IPS-NIHi11 (cell line): ENCODE measurements at places on chromosomes 1 and 21.
A peak's percentile ranks its signal among the peaks of the same experiment; 100 is the strongest.

GRCh38 chr1:174940646-174941175 is 59.0 kb upstream of the CACYBP start:
- DNase-seq, result no peak

GRCh38 chr1:163046071-163046470 is 23.1 kb upstream of the RGS4 start:
- no peak for DNase-seq

- no peak for DNase-seq
Measured at GRCh38 chr1:25116832-25117231, 115.5 kb downstream of the SYF2 start.

- no peak for DNase-seq
Measured at GRCh38 chr21:42617486-42617885, 35.9 kb upstream of the PDE9A start.

DNA sequence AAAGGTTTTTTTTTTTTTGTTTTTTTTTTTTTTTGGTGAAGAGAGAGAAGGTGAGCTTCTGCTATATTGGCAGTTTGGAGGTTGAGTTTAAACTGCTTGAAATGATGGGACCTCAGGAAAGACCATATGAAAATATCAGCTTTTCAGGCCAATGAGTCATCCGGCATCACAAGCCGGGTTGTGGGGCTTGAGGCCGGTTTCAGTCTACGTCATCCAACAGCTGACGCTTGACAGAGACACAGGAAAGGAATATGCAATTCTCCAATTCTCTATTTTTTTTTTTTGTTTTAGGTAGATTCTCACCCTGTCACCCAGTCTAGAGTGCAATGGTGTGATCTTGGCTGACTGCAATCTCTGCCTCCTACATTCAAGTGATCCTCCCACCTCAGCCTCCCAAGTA is 52.4 kb downstream of the KCNJ6 start:
- no peak for DNase-seq

GRCh38 chr1:42381280-42381673 is 685 bp downstream of the RIMKLA start:
- DNase-seq, result no peak

- no peak for DNase-seq
Measured at GRCh38 chr21:26127918-26128317, 42.7 kb downstream of the APP start.

DNA sequence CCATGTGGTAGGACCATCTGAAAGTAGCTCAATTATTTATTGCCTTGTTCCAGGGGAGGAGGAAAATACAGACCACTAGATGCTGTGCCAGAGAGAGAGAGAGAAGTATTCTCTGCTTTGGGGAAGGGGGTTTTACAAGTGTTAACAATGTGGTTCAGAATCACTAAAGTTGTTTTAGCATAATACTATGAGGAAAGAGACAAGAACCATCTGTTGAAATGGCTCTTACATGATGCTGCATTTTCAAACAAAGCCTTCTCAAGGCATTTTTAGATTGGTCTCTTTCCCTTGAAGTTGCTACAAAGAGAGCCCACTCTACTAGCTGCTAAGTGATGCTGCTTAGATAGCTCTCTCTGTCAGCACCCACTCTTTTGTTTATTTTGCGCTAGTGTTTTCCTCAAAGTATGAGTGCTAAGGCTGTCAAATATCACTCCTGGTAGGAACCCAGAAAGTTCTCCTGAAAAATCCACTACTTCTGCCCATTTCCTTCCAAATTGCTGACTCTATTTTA is 255.1 kb downstream of the NFIA start:
- DNase-seq, result no peak

DNA sequence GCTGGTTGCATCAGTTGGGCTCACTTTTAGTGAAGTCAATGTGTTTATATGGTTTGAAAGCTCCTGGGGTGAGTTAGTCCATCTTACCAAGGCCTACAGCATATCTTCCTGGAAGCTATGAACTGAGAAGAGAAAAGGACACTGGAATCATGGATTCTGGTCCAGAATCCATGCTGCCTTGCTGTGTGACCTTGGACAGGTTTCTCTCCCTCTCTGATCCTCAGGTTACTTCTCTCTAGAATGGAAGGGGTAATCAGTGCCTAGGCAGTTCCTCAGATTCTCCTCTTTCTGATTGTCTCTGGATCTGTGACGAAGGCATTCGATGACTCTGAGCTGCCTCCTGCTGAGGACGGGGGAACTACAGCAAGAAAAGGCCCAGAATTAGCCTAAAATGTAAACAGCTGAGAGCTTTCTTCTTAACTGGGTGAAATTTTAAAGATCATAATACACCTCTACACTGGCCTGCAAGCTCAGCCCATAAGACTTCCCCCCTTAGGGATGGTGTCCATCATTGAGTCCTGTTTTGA is 425.0 kb upstream of the VAMP3 start:
- DNase-seq, result peak; percentile 36

- no peak for DNase-seq
Measured at GRCh38 chr1:157137408-157138219, 581 bp downstream of the ETV3 start.

DNA sequence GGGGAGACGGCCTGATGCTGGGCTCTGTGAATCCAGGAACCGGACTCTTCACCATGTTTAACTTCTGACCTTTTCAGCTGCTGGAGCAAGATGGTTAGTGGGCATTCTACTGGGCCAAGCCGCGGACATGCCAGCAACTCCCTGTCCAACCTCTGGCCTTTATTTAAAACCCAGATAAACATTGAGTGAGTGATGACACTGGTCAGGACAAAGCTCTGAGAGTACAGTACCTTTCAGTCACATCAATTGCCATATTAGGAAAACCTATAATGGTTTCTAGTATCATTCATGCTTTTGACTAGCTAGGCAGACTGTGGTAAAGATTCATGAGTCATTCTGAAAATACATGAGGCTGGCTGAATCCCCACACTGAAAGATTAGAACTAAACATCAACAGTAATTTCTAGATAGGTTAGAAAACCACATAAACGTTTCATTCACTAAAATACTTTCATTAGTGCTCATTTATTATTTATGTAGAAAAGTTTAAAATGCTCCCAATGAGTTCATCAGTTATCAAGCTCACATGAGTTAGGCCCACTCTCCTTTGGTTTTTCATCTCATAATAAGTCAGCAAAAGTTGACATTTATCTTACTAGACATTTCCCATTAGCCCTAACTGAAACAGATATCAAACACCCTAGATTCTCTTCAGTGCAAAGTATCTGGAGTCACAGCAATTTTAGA is 7.1 kb upstream of the ACTA1 start:
- no peak for DNase-seq

GRCh38 chr1:46130606-46131005 is 1.8 kb downstream of the PIK3R3 start:
- no peak for DNase-seq

DNA sequence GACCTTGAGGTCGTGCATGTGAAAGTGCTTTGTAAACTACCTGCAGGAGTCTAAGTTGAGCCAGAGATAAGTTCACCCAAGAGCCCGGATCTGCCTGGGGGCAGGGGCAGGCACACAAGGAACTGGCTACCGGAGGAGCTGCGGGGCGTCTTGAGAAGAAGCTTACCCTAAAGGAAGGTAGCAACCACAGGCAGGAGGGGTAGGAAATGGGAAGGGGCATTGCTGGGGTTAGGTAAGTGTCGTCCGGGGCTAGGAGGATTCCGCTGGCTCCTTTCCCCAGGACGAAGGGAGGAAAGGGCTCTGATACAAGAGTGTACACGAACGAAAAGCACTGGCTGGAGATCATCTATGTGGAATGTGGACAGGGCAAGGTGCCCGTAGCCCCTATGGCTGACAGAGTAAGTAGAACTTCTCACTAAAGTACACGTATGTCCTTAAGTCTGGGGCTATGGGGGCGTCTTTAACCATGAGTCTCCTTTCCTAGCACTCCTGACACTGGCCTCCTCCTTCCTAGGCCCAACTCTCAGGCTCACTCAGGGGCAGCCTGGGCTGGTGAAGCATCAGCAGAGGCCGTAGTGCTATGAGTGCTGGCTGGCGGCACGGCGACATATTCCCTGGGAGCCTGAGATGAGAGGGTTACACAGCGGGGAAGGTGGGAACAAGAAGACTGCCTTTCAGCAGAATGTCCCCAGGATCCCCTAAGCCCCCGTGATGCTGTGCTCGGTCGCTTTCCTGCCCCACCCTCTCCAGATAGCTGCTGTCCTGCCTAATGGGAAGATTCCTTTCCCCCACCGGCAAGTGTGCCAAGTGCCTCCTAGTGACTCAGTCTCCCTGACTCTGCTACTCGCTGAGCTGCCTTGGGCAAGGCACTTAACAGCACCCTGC is 9.1 kb upstream of the GALNT2 start:
- DNase-seq, result no peak

DNA sequence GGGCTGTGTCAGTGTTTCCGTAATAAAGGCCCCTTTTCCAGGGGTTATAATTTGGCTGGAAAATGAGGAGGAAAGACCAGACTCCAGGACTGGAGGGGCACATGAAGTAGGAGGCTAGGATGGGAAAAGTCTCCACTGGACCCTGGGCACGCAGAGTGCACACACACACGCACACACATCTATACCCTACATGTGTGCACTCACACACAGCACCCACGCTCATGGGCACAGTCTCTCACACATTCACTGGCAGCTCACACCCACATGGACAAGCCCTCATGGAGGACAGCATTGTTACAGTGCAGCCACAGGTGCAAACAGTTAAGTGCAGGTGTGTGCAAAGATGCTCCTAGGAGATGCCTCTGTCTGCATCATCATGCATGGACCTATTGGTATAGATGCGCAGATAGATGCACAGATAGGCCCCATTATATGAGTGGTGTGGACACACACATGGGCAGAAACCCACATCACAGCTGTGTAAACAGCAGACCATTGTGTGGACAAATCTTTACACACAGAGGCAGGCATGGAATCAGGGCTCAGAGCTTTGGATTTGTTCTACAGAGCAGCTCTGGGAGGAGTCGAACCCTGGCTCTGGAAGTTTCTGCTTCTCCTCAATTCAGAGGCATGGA is 9.1 kb upstream of the RUNX3 start:
- DNase-seq, result no peak

DNA sequence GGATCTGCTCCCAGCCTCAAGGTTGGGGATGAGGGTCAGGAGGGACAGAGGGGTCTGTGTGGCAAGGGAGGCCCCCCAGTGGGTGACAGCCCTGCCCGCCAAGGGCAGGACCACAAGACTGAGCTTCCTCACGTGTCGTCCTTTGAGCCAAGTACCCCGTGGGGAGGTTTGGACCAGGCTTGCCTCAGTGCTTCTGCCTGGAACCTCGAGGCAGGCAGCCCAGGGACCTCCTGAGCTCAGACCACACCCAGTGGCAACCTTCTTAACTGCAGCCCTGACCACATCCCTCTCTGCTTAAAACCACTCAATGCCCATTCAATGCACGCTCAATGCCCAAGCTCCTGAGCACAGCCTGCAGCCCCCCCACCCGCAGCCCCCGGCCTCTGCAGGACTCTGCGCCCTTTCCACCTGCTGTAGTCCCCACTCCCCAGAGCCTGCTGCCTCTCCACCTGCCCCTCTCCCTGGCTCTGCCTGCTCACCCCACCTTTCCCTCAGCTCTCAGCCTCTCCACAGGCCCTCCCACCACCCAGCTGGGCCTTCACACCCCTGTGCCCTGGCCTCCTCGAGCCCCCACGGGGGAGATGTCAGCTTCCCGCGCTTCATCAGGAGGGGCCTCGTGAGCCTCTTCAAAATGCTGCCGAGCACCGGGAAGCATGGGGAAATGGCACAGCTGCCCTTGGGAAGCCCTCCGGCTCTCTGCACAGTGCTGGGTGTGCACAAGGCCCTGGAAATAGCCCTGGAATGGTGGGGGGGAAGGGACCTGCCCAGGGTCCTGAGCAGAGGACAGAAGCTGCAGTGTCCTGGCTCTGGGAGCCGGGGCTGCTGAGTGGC is 129.3 kb upstream of the VAMP3 start:
- DNase-seq, result no peak

DNA sequence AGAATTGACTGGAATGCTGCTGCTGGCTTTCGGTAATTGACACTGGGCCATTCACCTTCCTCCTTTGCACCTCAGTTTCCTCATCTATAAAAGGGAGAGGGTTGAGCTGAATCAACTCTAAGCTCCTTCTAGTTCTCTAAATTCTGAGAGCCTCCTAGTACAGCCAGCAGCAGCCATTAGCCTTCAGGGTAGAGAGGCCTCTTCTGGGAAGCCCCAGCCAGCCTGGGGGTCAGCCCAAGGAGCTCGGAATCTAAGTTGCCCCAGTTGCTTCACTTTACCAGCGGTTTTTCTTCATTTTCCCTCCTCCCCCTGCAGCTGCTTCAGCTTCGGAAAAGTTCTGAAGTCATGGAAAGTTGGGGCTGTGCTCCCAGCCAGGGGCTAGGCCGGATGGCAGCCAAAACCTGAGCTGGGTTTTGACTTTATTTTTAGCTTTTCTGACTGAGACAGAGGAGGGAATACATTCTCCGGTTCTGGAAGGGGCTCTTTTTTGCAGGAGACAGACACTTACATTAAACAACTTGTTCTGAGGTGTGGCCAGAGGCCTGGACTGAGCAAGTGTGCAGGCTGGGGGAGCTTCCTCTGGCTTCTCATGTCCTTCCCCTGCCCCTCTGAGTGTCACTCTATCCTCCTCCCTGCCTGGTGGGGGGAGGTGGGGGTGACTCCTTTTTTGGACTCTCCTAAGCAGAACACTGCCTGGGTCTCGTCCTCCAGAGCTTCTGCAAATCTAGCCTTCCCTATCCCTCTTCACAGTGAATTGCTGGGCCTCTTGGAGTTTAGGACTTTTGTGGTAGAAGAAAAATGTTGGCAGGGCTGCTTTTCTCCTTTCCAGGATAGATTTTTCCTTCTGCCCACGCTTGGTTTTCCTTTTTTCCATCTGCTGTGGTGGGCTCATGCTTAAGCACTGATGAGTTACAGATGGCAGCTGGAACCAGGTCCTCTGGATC is 14.4 kb downstream of the LMNA start:
- DNase-seq, result no peak

DNA sequence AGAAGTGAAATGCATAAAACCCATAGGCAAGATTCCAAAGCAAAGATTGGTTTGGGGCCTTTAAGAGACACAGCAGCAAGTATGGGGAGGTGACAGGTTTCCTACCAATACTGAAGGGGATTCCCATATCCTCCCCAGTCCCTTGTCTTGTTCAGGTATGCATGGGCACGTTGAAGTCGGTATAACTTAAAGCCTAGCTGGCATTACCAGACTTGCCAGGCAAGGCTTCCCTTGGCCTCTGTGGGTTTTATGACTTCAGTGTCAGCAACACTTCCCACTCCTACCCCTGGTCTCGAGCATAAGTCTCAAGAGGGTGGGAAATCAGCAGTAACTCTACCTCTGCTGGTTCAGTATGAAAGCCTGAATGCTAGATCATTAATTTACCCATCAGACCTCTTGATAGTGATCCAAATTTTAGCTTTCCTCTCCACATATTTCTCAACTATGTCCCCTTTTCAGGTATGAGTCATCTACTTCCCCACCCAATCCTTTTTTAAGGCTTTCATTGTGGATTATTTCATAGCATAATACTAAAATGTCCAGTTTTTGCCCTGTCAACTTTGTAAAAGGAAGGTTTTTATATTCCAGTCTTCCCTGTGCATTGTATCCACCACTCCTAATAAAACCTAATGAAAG is 6.8 kb downstream of the CYP4X1 start:
- DNase-seq, result no peak

- DNase-seq, result peak; percentile 62
Measured at GRCh38 chr1:19113697-19114092, 96.4 kb downstream of the UBR4 start.
